ENCODE measurements at places on chromosomes 3 and 15.

DNA sequence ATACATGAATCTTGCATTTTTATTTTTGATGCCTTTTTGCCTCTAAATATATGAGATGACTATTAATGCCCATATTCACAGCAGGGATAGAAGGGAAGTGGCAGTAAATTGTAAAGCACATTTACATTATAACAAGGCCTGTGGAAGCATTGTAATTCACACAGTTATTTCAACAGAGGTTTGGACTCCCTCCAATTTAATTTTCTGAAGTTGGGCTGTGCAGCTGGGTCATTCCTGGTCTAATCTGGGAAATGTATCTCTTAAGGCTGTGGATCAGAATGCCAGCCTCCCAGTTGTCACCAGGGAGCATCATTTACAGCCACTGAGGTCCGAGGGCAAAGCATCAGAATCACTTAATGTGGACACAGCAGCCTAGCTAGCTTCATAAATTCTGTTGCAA is 434.5 kb downstream of the MFSD1 start:
- DNase-seq: peak; percentile 63

- no peak for DNase-seq
These were observed 17.5 kb upstream of the SLC27A2 start for GRCh38 chr15:50164458-50164857.

DNA sequence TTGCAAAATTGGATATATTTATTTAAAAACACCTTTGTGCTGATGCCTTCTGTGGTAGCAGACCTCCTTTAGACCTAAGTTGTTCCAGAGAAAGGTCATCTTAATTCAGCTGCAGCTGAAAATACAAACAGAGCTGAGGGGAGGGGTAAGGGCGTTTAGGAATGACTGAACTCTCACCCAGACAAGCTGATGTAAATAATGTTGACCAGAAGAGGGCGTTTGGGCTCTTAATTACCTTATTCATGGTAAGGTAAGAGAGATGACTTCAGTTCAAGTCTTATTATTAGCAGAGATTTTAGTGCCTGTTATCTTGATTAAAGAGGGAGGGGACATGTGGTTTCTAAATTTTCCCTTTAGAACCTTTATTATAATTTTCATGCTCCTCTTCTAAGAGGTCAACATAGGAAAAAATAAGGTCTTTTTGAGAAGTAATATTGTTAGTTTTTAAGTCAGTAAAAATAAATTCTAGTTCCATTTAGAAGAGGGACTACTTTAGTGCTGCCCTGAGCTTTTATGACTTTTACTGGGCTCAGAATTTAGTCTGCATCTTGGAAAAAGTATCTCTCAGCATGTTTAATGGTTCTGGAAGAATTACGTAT is 46.3 kb downstream of the GPR171 start:
- DNase-seq: peak; percentile 58

- DNase-seq: peak; percentile 68
These were observed 6.6 kb upstream of the CHSY1 start for GRCh38 chr15:101258238-101259144.

GRCh38 chr3:149623824-149624223 is 34.0 kb downstream of the WWTR1 start:
- no peak for DNase-seq

GRCh38 chr15:51368751-51369450 is 27.4 kb downstream of the GLDN start:
- peak; percentile 35 for DNase-seq

DNA sequence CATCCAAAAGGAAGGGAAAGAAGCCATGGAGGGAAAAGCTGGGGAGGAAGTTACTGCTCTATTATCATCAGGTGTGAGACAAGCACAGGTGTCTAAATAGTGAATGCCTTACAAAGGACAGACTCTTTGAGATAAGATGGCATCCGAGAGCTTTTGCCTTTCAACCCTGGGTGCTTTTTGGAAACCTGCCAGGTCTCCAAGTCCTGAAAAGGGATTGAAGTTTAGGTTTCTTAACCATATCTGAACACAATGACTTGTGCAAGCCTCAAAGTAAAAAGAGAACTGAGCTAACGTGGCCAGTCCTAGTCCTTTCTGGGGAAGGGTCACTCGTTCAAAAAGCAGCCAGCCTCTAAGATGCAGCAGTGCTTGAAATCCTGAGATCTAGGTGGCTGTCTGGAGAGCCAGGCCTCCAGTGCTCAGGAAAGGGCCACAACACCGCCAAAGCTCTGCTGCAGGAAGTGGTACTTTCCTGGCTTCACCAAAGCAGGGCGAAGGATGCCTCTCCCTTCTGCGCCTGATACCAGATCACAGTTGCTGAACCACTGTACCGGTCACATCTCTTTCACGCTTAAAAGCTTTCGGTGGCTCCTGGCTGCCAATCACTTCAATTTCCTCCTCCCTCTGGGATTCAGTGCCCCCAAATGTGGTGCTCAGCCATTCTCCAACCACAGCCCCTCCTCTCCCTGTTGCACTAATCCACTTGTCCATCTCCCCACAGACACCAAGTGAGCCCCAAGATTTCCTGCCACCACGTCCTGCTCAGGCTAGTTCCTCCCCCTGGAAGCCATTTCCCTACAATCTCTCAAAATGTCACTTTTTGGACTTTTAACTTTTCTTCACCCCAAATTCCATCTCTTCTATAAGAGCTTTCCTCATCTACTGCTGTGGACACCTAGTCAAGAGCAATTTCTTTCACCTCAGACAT is 104.1 kb upstream of the LPP start:
- DNase-seq: no peak

DNA sequence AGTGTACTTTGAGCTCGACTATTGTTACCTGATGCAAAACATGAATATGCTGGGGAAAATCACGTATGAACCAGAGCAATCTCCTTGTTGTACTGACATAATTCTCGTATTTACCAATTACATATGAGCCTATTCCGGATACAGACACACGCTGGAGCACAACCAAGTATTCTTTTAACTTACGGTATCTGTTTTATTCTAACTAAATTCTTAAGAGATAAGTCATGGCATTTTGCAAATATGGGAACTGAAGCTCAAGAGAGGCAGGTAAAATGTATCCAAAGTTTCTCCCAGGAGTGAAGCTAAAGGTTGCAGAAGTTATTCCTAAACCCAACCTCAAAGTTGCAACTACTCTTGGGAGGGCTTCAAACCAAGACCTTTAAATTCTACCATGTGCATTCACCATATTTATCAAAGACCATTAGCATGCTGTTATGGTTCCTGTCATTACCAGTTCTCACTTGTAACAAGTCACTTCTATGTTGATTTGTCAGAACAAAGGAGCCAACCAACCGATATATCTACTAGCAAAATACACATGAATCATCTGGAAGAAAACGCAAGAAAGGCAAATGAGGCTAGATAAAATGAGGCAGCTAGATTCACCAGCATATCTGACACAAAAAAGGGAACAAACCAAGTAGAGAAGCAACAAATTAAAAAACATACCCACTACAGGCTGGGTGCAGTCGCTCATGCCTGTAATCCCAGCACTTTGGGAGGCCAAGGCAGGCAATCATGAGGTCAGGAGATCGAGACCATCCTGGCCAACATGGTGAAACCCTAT is 17.8 kb downstream of the TBL1XR1 start:
- DNase-seq: no peak

DNA sequence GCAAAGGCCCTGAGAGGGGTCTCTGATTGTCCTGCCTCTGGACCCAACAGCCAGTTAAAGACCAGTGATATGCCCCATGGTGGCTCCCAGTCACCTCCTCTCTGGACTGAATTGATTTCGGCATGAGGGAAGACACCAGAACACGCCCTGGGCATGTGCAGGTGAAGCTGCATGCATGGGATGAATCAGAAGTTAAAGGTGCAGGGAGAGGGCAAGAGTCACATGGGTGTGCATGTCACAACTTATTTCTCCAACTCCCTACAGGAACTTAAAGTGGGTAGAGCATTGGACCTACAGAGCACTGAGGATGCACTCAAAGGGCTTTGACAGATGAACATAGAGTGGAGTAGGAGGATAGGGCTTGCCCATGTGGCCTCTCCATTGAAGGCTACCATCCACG is 16.9 kb upstream of the RHCG start:
- DNase-seq: no peak

GRCh38 chr3:194243172-194243837 is 107.4 kb downstream of the HES1 start:
- no peak for DNase-seq

DNA sequence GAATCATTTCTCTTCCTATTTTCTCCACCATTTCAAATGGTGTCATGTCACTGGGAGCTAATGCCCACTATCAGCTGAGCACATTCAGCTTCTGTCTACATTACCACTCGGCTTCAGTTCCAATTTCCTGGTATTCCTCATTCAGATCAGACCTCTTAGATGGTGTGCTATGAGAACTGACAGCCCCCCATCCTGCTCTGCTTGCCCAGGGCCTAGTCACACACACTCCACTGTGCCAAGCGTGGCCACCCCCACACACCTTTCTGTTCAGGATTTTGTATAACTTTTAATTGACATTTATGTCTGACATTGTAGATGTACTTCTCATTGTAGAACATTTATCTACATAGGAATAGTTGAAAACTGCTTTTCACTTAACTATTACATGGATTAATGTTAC is 146.8 kb downstream of the CDIN1 start:
- no peak for DNase-seq

- no peak for DNase-seq
These were observed at the start of gene RASL12 for GRCh38 chr15:65067645-65068402. RASL12 (minus strand) TSS chr15:65067991; CDS start chr15:65067835, 156 bp downstream.

GRCh38 chr15:85312486-85312885 is 67.9 kb upstream of the AKAP13 start:
- peak; percentile 36 for DNase-seq

DNA sequence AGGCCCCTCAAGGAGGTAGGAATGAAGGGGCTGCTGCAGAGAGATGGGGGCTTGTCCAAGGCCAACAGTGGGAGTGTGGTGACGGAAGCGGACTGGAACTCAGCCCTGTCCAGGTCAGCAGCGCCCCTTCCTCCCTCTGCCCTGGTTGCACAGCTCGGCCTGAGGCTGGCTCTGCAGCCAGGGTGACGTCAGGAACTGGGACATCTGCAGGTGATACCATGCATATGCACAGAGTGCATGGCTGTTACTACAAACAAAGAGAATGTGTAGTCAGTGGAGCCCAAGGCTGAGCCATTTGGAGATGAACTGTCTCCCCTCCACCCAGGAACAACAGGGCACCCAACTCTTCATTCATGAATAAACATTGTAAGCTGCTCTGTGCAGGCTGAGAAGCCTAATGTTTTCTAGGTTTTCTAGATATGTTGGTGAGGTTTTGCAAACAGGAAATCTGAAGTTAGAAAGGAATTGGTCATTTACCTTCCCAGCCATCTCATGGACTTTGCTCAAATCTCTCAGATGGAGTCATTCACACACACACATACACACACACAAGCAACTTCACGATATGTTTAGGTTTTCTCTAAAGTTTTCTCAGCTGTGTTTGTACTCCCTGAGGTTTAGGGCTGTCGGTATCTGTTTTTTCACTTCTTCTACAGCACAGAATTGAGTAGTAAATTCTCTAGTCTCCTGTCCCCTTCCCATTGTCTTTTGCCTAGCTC is 117.2 kb downstream of the TLE3 start:
- DNase-seq: no peak

GRCh38 chr15:58677426-58677825 is 72.1 kb downstream of the ADAM10 start:
- DNase-seq: no peak

DNA sequence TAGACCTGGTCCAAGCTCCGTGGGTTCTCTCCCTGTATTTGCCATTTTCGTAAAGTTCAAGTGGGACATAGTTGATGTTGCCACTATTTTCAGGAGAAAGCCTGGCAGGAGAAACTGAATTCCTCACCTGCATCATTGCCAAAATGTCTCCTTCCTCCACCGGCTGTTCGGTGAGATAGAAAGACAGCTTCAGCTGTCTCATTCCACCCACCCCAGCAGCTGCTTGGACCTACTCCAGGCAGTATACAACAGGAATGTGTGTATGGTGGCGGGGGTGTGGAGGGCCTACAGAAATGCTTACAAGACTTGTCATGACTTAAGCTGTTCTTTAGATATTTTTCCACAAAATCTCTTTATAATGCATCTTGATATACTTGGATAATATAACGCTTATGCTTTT is 132.7 kb upstream of the RAP2B start:
- DNase-seq: peak; percentile 91

GRCh38 chr15:83880529-83880928 is 226.6 kb downstream of the ADAMTSL3 start:
- no peak for DNase-seq

- no peak for DNase-seq
These were observed 42.9 kb downstream of the CDIN1 start for GRCh38 chr15:36622197-36622795.

DNA sequence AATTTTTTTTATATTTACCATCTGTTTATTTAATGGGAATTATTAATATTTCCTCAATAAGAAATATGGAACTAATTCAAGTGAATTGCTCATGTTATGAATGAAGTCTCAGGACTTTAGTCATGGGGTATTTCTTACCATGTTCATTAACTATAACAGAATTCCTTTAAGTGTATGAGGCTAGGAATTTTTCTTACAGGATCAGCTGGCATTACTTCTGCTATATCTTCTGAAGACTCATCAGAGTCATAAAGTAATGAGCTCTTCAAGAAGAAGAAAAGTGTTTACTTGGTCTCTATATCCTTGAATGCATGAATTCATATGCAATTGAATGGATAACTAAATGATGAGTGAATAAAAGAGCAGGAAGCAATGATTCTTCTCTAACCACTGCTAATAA is 486.8 kb upstream of the THBS1 start:
- peak; percentile 45 for DNase-seq

GRCh38 chr3:177124882-177125281 is 72.4 kb downstream of the TBL1XR1 start:
- no peak for DNase-seq

DNA sequence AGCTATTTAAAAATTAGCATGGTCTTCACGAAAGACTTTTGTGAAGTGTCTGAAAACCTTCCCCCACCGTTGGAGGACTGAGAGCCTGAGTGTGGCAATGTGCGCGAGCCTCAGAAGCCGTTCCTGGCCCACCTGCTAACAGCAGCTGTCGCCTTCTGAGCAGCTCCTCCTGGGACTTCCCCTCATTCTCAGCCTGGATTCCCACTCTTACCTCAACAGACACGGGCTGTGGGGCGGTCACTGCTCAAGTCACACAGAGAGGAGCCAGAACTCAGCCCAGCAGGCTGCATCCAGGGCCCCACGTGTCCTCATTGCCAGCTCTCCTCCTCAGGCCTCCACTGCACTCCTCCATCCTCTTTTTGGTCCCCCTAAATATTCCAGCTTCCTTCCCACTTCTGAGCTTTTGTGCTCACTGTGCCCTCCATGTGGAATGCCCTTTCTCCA is 7.8 kb downstream of the DNASE1L3 start:
- DNase-seq: no peak

All from fibroblast of skin of abdomen (primary cell).